ENCODE measurements at places on chromosomes 7 and 10. TPM values are rescaled to one million over a fixed set of nuclear protein-coding genes. Genes with fewer than 3 reads are reported as not detected.
A peak's percentile ranks its signal among the peaks of the same experiment; 100 is the strongest.

GRCh38 chr10:47012214-47012613, 101.0 kb downstream of the PTPN20 start:
- DNase-seq = no peak

DNA sequence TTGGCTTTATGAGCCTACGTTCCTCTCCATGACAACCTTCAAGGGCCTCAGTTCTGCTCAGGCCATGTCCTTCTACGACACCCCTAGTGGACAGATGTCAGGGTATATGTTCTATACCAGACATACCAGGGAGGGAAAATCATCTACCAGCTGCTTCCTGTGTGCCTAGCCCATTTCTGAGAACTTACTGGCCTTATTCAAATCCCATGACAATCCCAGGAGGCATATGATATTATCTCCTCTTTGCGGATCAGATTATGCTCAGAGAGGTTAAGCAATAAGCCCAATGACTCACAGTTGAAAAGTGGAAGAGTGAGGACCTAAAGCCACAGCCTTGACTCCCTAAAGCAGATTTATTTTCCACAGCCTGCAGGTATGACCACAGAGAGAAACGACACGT, 139.3 kb downstream of the GLI3 start:
- no peak for DNase-seq

OR2A5 gene
- not detected for total RNA-seq

GRCh38 chr7:44149571-44150465, 8.7 kb upstream of the MYL7 start:
- DNase-seq = no peak

DNA sequence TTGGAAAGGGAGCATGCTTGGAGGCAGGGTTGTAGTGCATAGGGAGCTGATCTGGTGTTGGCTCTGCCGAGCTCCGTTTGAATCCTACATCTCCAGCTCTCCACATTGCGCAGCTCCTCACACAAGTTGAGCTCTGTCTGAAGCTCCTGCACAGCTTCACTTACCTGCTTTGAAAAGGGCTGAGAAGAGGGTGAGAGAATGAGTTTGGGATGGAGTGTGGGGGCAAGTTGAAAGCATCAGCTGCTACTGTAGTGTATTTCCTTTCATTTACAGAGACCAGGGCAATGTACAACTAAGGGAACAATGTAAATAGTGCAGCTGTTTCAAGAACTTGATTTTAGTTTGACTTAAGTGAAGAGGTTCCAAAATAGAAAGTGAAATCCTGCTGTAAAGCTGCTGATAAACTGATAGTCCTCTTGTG, 88.5 kb downstream of the VTI1A start:
- DNase-seq = no peak

DNA sequence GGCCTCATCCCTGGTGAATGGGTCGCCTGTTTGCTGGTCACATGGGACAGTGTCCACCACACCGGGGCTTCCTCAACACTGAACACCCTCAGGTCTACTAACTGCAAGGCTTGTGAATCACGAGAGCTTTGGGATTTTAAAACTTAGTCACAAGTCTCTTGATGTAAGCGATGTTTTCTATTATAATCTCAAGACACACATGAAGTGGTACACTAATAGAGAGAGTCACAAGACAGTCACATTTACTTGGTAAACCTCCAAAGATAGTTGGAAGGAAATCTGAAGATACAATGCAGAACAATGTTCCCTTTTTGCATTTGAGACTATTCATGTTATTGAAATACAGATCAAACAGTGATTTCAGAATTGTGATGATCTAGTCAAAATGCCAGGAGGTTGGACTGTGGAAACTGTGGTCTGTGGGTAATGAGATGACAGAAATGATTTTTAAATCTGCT, 233.1 kb upstream of the KLF6 start:
- no peak for DNase-seq

DNA sequence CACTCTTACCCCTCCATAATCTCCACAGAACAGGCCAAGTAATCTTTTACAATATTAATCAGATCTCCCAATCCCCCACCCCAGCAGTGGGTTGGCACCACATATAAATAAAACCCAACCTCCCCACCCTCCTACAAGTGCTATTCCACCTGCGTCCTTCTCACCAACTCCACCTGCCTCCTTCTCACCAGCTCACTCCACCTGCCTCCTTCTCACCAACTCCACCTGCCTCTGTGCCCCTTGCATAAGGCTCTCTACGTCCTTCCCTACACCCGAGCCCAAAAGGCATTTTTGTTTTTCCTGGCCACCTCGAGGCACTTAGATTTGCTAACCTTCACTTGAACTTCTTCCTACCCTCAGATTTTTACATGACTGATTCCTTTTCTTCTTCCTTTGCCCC, 89.7 kb downstream of the ATE1 start:
- DNase-seq = no peak

IFIT1B gene
- total RNA-seq = 0.16 TPM

- DNase-seq = no peak
Observed at GRCh38 chr7:15446280-15446679, 115.5 kb downstream of the AGMO start.

STAG3 gene
- 0.96 TPM for total RNA-seq

- DNase-seq = peak; percentile 89
Observed at GRCh38 chr7:138001529-138002095, at the start of gene CREB3L2. TSS of gene CREB3L2 (minus strand) at chr7:138002086. CDS start at chr7:138001705, 381 bp downstream.

GRCh38 chr10:8121201-8121890, 66.9 kb downstream of the GATA3 start:
- DNase-seq = no peak
